ENCODE measurements at places on chromosomes 3 and 15.

DNA sequence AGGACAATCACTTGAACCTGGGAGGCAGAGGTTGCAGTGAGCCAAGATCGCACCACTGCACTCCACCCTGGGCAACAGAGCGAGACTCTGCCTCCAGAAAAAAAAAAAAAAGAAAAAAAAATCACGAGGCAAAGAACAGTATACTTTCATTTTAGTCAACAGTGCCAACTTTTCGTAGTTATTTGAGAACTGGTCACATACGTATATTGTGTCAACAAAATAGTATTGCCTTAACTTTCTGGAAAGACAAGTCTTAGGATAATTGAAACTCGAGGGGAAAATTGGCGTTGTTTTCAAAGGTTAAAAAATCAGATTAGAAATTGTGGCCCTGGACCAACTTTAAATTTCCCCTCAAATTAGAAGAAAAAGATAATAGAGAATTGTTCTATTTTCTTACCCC is 13.8 kb downstream of the GMPS start:
- DNase-seq: no peak

DNA sequence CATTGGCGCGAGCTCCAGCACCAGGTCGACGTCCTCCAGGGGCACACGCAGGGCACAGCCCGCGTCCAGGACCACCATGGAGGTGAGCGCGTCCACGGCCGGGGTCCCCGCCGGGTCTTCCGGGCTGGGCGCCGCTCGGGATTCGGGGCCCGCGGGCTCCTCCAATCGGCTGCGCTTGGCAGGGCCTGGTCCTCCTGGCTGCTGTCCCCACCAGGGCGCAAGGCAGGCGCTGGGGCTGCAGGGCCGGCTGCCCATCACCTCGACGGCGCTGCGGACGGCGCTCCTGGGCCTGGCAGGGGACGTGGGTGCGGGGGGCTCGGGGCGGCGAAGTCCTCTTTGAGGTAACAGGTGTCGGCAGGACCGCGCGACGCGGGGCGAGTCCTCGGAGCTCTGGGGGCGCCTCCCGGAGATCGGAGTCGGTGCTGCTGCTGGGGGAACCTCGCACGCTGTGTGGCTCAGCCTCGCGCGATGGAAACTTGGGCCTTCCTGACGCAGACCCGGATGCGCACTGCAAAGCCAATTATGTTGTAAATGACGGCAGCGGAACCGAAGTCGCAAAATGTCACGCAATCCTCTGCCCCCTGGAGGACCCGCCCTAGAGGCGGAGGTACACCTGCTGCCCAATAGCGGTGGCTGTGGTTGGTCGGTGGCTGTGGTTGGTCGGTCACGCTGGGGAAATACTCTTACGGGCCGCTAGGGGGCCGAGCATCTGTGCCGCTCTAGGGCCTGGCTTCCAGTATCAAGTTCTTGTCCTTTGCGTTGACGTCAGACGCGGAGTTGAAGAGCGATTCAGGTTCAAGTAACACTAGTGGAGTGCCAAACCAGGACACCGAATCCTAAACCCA is at the start of gene PRR23C:
TSS of gene PRR23C (minus strand) at position 527 of the 845 bp plus-strand sequence. CDS start at position 255, 272 bp downstream.
- DNase-seq: peak; percentile 5

GRCh38 chr3:58032186-58032585 is 24.0 kb downstream of the FLNB start:
- no peak for DNase-seq

GRCh38 chr3:141057436-141057835 is 6.3 kb downstream of the SPSB4 start:
- no peak for DNase-seq

DNA sequence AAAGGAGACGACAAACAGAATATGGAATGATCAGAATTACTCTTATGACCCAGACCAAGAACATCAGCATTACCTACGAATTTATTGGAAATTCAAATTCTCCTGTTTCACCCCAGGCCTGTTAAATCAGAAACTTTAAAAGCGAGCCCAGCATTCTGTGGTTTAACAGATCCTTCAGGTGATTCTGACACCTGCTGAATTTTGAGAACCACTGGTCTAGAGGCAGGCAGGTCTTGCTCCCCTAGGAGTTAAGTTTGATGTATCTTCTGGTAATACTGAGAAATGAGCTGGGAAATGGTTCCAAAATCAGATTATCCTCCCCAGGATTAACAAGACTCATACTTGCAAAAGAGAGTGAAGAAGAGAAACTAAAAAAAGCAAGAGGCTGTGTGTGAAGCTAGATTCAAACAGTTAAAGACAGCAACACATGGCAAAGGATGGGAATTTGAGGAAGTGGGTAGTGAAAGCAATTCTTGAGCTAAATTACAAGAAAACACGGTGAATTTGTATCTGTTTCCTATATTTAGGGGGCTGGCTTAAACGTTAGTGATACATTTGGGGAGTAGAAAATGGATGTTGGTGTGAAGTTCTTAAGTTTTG is 66.0 kb downstream of the FLNB start:
- DNase-seq: no peak

DNA sequence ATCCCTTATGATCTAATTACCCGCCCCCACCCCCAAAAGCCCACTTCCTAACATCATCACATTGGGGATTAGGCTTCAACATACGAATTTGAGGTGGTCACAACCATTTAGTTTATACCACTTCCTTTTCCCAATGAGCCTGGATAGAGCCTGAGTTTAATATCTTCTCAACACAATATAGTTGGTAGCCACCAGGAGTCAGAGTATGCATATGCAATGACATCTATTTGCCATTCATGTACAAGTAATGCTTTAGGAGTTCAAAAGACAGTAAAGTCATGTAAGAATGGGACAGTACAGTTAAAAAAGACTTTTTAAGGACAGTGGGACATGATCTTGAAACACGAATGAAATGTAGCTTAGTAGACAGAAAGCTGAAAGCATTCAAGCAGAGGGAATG is 172.4 kb downstream of the DCLK3 start:
- DNase-seq: no peak

- no peak for DNase-seq
Observed at GRCh38 chr3:11717301-11717700, 73.6 kb upstream of the VGLL4 start.

GRCh38 chr3:107496855-107497254 is 25.9 kb upstream of the BBX start:
- no peak for DNase-seq

DNA sequence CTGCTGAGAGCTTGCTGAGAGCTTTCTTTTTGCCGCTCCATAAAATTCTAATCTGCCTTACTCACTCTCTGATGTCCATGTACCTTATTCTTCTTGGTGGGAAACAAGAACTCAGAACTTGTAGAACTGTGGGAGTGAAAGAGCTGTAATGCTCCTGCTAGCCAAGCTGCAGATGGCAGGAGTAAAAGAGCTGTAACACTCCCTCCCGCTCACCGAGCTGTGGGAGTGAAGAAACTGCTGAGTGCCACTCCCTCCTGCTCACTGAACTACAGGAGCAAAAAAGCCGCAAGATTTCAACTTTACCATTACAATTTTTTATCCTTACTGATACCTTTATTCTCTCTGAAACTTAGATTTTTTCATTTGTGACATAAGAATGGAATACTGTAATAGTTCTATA is 199.1 kb downstream of the SI start:
- no peak for DNase-seq

GRCh38 chr3:32780735-32781210 is 37.0 kb upstream of the TRIM71 start:
- no peak for DNase-seq

DNA sequence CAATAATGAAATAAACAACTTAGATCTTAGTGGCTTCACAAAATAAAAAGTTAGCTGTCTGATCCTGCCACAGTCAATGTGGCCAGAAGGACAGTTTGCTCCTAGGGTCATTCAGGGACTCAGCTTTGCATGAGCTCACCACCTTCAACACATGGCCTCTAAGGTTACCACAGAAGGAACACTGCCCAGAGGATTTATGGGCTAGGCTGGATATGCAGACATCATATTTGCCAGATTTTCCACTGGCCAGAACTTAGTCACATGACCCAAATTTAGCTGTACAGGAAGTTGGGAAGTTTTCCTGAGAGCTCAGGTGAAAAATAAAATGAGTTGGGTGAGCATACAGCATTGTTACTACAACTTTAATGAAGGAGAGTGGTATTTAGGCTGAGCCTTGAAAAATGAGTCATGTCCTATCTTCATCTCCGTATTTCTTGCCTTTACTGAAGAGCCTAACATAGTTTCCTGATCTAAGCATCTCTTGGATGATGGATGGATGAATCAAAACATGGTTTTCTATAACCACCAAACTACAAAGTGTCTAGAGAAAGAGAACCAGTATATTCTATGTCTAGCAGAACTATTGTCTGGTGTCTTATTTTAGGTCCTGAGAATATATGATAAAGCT is 54.9 kb upstream of the TMEM108 start:
- DNase-seq: no peak

- DNase-seq: no peak
Observed at GRCh38 chr3:108035751-108036150, 55.1 kb downstream of the CD47 start.

DNA sequence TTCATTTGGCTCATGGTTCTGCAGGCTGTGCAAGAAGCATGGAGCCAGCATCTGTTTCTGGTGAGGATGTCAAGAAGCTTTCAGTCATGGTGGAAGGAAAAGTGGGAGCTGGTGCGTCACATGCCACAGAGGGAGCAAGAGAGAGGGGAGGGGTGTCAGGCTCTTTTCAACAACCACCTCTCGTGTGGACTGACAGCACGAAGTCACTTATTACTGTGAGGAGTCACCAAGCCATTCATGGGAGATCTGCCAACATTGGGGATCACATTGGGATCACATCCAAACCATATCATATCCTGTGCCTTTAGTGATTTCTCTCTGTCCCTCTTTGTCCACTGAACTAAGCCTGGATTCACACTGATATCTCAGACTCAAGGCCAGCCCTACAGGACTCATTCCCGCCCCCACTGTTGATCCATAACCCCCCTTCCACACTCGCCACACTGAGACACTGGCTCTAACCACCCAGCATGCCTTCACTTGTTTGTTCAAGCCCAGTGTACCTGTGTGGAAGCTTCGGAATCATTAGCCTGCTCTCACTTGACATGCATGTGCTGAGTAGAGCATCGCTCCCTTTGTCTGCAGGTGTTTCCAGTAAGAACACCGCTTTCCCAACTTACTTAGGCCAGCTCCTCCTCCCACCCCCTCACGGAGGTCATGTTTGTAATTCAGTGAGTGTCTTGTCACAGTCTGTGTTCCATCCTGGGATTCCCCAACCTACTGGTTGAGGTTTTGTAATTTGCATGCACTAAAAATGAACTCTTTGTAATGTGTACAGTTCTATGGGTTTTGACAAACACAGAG is 132.2 kb downstream of the KLF13 start:
- DNase-seq: no peak

- no peak for DNase-seq
Observed at GRCh38 chr3:164479406-164479805, 598.9 kb downstream of the SI start.

DNA sequence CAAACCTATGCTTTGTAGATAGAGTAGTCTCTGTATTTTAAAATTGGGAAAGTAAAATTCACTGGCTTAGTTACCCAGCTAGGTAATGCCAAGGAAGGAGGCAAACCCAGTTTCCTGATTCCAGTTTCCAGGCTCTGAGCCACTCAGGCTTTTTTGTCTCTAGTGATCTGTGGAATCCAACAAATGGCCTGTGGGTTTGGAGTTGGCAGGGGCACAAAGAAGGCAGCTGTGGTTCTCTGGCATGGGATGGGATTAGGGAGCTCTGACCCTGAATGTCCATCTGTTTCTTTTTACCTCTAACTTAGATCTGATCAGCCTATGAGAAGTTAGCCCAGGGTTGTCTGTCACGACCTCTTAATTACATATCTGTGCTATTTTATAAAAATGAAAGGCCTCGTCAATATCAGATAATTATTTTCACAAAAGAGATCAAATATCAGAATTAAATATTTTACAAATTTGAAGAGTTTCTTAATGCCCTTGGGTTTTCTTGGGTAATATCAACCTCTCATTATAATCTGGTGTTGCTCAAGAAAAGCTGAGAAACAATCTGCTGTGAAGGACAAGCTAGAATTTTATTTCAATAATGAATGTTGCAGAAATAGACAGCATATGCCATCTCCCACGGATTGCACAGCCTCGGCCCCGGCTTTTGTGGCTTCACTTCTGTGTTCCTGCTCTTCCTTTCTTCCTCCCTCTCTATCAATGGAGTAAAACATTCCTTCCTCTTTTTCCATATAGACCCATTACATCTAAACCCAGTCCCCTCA is 63.7 kb upstream of the DAZL start:
- no peak for DNase-seq

Measured in T-helper 2 cell (primary cell).